ENCODE measurements at places on chromosomes 12 and 14.

- DNase-seq, result no peak
These were observed 18.9 kb downstream of the ZFHX2 start for GRCh38 chr14:23532658-23533057.

DNA sequence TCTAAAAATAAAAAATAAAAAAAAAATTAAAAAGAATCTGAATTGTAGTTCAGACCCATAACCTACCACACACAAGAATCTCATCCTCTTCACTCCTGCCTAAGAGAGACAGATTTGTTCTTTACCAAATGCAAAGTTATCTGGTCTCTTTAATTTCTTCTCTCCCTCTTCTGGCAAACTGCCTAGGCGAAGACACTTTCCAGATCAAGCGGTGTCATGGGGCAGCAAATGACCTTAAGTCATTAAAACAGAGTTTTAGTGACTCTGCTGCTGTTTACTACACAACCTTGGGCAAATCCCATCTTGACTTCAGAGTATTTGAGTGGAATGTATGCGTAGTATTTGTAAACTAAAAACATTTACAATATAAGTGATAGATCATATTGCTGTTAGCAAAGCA lies 60.9 kb upstream of the NID2 start:
- DNase-seq, result no peak

DNA sequence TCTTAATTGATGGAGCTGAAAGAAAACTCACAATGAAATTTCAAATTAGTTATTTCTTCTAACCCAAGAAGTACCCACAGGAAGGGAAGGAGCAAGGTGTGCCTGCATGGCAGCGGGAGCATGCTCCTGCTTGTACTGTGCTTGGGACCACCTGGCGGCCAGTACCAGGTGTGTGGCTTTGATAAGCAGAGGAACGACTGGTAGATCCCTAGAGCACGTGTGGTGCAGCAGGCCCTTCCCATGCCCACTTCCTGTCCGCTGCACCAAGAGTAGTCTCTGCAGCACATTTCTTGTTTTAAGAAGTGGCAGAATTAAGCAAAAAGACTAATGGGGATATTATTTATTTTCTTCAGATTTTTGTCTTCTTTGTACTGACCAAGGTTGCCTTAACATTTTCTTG lies 122.3 kb upstream of the ATF1 start:
- no peak for DNase-seq

GRCh38 chr12:122215771-122216170 lies 10.1 kb downstream of the DIABLO start:
- DNase-seq, result no peak

DNA sequence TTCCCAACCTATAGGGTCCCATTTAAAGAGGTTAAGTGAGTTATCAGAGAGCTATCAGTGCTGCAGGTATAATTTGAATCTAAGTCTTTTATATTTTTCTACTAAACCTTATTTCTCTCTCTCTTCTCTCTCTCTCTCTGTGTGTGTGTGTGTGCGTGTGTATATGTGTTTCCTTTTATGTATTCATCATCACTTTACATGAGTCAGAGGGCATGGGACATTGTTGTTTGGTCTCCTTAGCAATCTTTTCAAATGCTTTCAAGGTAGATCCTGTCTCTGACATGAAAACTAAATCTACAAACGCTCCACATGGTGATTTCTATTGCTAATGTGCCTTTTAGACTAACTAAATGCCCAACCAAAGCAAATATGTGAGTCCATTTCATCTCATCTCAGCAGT lies 459.7 kb downstream of the BTG1 start:
- DNase-seq, result no peak

- no peak for DNase-seq
These were observed 187.5 kb upstream of the SLC38A2 start for GRCh38 chr12:46560089-46560488.

GRCh38 chr12:132448463-132448820 lies 41.5 kb upstream of the FBRSL1 start:
- DNase-seq, result no peak

DNA sequence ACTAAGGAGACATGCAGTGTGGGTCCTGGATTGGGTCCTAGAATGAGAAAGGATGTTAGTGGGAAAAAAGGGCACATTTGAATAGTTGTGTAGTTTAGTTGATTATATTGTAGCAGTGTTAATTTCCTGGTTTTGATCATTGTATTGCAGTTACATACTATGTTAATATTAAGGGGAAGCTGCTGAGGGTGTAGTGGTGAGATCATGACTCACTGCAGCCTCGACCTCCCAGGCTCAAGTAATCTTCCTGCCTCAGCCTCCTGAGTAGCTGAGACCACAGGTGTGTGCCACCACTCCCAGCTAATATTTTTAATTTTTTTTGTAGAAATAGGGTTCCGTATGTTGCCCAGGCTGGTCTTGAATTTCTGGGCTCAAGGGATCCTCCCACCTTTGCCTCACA lies 21.7 kb downstream of the BORCS5 start:
- no peak for DNase-seq

- DNase-seq, result no peak
These were observed 18.4 kb upstream of the DHRS4 start for GRCh38 chr14:23935158-23935557.

DNA sequence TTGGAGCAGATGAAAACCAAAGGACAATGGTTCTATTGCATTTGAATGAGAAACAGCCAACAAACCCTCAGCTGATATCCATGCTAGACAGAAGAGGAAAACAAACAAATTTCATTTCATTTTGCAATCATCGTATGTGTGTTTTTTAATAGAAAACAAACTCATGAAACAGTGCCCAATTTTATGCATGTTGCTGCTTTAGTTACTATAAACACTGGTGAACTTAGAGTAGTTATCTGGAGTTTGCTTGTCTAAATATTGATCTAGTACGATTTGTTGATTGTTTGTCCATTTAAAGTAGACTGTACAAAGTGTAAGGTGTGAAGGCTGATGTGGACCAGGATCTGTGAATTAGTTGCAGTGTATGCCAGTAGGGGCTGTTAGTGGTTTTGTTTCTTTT lies 166.6 kb downstream of the KITLG start:
- DNase-seq, result no peak

- DNase-seq, result peak; percentile 28
These were observed 19.1 kb downstream of the RPAP3 start for GRCh38 chr12:47686645-47687240.

DNA sequence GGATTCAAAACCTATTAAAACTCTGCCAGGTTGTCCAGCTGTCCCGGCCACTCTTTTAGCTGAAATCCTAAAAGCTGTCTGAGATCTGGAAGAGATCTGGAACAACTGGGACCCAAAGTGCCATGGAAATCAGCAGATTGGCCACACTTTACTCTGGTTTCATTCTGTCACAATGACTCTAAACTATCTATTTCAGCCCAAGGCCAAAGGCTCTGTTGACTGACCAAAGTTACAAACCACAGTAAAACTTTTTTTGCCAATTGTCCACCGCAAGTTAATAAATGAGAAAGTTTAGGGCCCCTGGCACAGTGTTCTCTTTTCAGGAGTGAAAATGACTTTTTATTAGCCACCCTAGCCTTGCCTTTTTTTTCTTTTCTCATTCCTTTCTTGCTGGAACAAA lies 113.4 kb upstream of the CPM start:
- DNase-seq, result no peak

DNA sequence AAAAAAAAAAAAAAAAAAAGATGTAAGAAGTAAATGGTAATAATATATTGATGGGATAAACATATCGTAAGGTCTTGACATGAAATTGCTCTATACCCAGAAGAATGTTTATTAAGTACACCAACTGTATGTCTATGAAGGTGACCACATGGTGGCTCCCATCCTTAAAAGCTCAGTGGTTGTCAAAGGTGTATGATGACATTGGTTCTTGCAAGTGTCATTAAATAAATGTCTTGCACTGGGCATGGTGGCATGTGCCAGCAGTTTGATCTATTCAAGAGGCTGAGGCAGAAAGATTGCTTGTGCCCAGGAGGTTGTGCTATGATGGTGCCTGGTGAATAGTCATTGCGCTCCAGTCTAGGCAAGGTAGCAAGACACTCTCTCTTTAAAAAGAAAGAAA lies 10.4 kb downstream of the CCT2 start:
- no peak for DNase-seq

GRCh38 chr12:49675137-49675536 lies 32.1 kb downstream of the FMNL3 start:
- no peak for DNase-seq

DNA sequence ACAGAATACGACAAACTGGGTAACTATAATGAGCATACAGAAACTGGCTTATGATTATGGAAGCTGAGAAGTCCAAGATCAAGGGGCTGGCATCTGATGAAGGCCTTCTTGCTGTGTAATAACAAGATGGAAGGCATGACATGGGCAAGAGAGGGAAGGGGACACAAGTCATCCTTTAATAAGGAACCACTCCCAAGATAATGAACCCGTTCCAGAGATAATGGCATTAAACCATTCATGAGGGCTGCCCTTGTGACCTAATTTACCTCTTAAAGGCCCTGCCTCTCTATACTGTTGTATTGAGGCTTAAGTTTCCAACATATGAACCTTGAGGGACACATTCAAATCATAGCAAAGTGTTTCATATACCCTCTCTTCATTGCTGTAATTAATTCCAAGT lies 4.6 kb upstream of the VTI1B start:
- DNase-seq, result no peak

DNA sequence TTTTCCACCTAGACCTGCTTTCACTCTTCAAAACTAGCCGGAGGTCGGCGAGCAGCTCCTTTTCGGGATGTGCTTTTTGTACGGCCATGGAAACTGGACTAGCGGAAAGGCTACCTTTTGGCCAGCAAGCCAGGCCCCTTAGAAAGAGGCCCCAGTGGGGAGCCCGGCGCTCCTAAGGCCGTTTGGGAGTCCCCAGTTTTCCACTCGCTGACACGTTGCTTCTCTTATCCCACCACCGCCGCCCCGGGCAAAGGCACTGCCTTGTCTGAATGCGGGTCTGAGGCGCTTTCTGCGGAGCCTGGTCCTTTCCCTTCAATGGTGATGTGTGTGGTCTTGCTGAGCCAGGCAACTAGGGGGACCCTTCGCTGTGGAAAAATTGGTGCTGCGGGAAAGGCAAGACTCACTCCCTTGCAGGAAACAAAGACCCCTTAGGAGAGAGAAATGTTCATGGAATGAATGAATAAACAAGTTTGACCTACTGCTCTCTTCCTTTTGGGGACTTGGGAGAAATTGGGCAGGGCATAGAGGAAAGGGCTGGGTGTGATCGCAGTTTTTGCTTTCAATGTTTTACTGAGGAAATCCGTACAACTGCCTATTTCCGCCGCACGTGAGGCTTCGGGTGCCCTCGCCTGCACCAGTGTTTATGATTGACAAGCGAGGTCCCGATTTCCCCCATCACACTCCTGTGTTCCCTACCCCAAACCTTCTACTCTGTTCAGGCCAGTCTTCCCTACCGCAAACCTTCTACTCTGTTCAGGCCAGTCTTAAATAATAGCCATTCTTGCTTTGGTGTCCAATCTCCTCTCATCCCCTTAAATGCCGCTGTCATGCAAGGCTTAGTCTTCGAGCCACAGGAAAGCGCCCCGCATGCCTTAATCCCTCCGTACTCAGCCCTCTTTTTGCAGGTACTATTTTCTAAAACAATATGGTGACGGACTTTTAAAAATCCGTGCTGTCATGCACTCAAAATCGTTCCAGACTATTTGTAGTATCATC lies 1.0 kb upstream of the SLC38A2 start:
- DNase-seq, result peak; percentile 45

DNA sequence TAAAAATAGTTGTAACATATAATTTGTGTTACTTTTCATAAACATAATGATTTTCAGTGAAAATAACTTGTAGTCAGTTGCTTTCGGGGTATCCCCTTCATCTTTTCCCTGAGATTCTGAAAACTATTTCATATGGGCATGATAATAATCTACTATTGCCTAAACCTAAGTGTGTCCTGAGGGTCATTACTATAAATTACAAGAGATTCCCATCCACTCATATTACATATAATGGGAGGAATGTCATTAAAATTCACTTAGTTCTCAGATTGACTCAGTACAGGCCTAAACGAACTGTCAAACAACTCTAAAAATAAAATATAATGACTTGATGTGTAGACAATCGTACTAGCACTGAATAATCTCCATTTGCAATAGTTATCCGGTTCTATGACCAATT lies 72.7 kb downstream of the PTPRR start:
- no peak for DNase-seq

DNA sequence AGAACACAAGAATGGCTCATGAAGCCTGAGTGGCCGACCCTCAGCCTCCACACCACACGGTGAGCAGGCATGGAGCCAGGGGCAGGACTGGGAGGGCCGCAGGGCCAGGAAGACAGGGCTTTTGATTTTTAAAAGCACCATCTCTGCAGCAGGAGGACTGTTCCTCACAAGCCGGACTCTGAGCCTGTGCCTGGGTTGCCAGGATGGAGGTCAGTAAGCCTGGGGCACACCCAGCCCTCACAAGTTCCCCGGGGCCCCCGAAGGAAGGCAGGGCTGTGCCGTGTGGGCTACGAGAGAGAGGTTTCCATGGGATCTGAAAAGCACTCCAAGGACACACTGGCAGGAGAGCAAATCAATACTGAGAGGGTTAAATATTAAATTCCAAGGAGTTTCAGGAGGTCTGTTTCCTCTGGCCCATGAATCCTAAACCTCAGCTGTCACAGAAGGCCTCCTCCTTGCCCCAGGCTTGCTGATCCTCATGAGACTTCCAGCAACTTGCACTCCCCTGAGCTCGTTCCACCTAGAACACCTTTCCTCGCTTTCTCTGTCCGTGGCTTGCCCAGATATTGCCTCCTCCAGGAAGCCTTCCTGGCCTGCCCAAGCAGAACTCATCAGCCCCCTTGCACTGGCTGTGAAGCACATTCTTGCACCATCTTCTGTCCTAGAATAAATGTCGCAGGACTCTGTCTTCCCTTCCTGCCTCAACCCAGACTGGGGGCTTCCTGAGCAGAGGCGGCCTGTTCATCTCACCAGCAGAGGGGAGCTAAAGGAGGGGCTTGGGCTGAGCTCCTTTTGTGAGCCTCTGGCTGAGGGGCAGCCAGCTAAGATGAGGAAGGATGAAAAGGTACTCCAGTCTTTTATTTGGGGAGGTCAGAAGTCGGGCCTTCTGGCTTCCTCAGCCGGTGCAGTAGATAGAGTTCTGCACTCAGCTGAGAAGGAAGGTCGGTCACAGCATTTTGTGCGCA lies 64.6 kb downstream of the CCDC88C start:
- no peak for DNase-seq

DNA sequence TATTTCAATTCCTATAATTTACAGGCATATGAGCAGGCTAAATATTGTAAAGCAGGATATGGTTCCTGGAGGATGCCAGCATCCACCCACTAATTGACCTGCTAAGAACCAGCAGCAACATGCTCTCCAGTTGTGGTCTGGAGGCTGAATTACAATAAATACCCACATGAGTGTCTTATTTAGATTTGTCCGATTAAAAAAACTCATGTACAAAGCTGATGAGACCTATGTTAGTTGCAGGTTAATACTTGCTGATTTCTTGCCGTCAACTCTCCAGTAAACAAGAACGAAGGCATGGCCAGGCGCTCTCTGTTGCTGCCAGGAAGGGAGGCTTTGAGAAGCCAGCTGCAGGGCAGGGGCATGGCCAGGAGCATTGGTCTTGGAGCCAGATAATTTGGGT lies 169.3 kb upstream of the PRICKLE1 start:
- DNase-seq, result no peak

Data from HL-60 (cell line).